ENCODE measurements at places on chromosomes 1 and 21.

- DNase-seq = no peak
Observed at GRCh38 chr1:91428182-91428798, 23.7 kb upstream of the HFM1 start.

- no peak for DNase-seq
Observed at GRCh38 chr1:38475624-38476005, 384.0 kb downstream of the RRAGC start.

- DNase-seq = no peak
Observed at GRCh38 chr1:912740-913301, 10.9 kb upstream of the SAMD11 start.

DNA sequence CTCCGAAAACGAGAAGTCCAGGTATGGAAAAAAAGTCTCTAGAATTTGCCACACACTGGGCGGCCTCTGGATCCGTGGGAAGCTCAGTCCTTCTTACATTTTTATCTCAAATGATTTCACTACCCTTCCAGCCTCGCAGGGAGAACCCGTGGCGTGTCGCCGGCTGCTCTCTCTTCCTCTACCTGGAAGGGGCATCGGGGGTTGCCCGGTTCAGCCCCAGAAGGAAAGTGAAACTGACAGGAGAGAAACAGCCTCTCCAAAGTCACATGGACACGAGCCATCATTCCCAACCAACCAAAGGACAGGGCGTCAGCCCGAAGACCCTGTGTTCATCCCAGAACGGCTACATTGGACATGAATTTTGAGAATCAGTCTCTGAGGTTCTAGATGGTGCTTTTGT is 182.5 kb downstream of the ADSS2 start:
- DNase-seq = no peak

- DNase-seq = no peak
Observed at GRCh38 chr1:100422065-100422464, 69.8 kb downstream of the CDC14A start.

DNA sequence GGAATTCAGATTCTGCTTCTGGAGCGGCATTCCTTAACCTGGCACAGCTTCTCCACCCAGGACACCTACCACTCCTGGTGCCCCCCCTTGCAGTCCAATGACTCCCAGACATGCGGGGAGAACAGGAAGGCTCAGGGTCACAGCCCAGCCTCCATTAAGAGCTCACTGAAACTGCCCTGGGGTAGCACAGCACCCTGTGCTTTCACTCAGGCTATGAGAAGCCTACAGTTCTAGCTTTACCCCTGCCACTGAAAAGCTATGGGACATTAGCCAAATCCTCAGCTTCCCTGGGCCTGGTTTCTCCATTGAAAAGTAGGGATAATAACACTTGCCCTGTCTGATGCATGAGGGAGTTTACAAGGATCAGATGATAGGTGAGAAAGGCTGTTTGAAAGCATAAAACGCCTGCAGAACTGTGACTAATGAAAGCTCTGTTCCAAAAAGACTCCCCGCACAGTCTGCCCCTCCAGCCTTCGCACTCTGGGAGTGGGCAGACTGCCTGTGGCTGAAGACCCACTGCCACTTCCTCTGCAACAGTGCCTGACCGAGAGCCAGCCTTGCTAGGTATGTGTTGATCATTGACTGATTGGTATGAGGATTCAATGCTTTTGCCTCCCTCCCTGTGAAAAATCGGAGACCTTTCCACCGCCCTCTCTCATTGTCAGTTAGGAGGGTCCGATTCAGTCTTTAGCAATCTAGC is 2.7 kb upstream of the CLDN19 start:
- DNase-seq = no peak

GRCh38 chr1:56191369-56191768 is 388.0 kb downstream of the PLPP3 start:
- DNase-seq = no peak

DNA sequence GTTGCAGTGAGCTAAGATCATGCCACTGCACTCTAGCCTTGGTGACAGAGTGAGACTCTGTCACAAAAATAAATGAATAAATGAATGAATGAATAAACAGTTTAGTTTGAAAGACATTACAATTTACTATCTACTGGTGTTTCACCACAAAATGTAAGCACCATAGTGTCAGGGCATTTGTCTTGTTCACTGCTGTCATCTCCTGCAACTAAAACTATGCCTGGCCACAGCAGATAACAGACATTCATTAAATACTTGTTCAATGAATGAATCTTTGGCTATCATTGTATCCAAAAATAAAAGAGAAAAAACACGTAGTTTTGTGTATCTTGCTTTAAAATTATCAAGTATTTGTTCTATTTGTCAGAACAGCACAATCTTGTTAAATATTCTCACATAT is 32.5 kb downstream of the SASS6 start:
- no peak for DNase-seq

DNA sequence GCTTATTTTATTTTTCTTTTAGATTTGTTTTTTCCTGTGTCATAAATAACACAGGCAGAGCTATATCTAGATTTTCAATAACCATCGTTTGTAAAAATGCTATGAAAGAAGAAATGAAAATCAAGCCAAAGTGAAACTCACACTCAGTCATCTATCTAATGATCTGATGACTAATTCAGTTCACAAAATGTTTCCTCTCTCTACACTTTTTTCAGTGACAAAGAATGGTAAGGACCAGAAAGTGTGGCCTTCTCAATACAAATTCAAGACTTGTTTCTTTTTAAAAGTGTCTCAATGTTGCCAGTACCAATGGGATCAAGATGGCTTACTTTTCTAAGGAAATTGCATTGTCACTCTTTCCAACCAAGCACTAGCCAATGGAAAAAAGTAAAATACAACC is 282.8 kb upstream of the PKN2 start:
- DNase-seq = no peak

- no peak for DNase-seq
Observed at GRCh38 chr1:25747046-25747719, 52.8 kb upstream of the SELENON start.

DNA sequence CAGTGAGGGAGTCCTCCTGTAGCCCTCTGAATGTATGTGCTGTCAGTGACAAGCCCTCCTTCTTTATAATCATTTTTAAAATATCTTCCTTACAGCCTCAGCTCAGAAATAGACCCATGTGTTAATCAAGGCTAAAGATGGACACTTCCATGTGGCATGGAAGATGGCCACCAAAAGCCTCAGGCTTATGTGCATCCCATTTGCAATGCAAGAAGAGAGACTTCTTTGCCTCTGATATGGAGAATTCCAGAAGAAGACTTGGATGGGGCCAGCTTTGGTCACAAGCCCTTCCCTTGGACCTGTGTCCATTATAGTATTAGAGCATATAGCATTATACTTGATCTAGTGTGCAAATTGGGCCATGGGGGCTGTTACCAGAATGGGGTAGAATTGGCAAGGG is 18.5 kb downstream of the CCDC185 start:
- DNase-seq = no peak

DNA sequence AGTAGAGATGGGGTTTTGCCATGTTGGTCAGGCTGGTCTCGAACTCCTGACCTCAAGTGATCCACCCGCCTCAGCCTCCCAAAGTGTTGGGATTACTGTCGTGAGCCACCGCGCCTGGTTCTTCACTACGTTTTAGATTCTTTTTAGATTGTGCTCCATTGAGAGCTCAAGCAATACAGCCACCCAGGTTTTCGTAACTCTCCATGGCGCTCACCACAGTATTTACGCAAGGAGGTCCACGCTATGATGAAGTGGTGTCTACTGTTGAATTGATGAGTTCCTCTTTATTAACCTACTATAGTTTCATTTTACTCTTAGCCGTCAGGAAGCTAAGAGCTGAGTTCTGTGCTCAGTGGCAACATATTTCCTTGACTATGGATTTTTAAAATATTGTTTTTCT is 1.8 kb upstream of the KIF1B start:
- no peak for DNase-seq

DNA sequence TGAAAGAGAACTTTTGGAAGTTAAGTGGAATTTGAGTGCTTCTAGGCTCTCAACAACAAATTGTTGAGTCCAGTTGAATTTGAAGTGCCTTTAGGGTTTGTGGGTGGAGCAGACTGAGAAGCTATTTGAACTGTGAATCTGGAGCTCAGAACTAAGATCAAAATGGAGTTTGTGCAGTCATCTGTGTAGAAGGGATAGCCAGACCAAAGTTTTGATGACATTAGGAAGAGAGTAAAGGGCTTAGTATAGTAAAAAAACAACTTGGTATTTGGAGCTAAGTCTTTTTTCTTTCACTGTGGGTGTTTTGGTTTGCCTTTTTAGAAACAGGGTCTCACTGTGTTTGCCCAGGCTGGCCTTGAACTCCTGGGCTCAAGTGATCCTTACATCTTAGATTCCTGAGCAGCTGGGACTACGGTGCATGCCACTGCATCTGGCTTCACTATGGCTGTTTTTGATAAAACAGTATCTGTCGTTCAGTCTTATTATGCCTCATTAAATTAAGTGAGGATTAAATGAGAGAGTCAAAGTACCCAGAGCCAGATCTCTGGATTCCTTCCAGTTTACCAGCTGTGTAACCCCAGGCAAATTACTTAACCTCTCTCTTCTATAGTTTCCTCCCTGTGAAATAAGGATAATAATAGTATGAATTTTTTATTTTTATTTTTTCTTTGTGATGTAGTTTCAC is 20.0 kb downstream of the HDAC1 start:
- DNase-seq = no peak

GRCh38 chr1:87915771-87916170 is 587.1 kb downstream of the LMO4 start:
- DNase-seq = no peak

- DNase-seq = no peak
Observed at GRCh38 chr21:15058854-15059263, 5.9 kb downstream of the NRIP1 start.

DNA sequence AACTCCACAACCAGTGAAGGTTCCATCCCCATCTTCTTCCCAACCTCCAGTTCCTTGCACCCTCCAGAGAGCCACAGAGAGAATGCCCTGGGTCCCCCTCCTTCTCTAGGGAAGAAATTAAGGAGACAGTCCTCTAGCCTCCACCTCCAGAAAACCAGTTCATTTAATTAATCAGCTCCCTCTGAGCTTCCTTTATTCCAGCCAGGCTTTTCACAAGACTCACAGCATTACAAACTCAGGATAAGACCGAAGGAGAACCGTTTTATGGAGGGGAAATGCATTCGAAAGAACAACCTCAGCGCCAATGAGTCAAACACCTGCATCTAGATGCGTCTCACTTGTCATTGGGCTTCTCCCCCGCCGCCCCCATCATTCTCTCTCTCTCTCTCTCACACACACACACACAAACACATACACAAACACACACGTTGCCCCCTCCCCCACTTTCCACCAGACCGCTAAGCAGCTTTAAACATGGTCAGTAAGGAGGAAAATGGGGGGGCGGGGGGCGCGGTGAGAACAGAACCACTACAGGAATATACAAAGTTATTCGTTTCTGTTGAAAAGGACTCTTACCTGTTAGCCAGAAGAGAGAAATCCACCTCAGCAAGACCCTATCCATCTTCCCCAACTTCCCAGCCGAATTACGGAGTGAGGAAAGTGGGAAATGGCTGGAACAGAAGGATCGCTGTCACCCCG is 544 bp downstream of the ILDR2 start:
- DNase-seq = peak; percentile 34

GRCh38 chr21:30194701-30195299 is 21.1 kb downstream of the CLDN8 start:
- DNase-seq = no peak

DNA sequence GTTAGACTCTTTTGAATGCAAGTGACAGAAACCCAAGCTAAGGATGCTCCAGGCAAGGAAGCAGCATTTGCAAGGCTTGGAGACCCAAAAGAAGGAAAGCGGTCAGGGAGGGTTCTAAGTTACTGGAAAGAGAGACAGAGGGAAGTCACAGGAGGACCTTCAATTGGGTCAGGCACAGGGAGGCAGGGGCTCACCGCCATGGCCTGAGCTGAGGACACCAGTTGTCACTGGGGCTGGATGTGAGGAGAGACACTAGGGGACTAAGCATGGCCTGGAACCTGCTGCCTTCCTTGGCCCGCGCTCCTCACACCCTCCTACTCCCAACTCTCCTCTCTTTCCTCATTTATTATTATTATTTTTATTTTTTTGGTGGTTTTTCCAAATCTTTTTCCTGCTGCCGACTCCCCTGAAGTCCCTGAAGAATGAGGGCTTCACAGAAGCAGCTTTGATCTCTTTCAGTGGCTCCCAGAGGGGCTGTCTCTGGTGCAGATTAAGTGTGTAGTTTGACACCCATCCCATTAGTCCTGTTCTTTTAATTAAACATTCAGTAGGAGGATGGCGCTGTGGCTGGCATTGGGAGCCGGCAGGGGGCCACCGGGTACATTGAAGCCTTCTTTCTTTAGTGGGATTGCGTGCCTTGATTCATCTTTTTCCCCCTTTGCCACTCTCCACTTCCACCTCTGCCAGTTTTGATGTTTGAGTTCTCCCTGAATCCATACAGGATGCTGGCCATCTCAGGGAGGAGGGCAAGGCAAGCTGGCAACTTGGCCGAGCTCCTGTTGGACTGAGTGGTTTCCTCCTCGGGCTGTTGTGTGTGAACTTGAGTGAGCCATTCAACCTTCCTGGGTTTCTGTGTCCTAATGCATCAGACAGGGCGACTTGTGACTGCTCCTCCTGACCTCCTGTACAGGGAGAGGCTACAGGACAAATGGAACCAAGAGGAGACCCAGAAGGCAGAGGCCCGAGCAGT is 59.3 kb downstream of the MDM4 start:
- DNase-seq = no peak

GRCh38 chr1:7350804-7351203 is 420.3 kb upstream of the VAMP3 start:
- no peak for DNase-seq

DNA sequence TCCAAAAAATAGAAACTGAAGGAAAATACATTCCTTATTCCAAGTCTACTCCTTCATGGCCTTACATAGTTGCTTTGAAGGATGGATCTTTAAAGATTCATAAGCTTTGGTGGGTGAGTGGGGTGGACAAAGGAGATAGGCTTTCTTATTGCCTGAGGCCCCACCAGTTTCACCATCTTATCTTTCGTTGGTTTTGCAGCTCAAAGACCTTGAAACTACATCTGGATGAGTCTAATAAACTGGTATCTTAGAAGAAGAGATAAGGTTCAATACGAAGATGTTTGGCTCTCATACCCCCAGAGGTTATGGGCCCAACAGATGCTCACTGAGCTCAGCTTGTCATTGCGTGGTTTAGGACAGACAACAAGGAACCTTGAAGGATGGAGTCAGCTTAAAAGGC is 201.5 kb downstream of the HS2ST1 start:
- no peak for DNase-seq

GRCh38 chr1:201718346-201719202 is 110.4 kb upstream of the IPO9 start:
- DNase-seq = no peak

DNA sequence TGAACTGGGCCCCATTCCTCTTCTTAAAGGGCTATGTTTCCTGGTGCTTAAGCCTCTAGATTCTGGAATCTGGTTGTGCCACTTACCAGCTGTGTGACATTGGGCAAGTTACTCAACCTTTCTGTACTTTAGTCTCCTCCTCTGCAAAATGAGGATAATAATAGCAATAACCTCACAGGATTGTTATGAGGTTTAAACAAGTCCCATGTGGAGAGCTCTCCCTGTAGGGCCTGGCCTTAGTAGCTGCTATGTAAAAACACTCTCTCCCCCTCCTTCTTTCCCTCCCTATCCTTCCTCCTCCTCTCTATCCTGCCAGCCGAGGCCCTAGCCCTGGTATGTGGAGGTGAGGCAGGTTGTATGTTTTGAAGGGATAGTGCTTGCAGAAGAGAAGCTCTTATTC is 8.2 kb upstream of the PEAR1 start:
- no peak for DNase-seq

GRCh38 chr1:7579016-7579415 is 192.1 kb upstream of the VAMP3 start:
- DNase-seq = no peak
